Umbilical cord (tissue), 2 donors: ENCODE measurements at places on chromosomes 13 and 19. TPM values are rescaled to one million over a fixed set of nuclear protein-coding genes. Genes with fewer than 3 reads are reported as not detected.

- peak; percentile 72 for DNase-seq
These were observed 1.7 kb upstream of the SLITRK5 start for GRCh38 chr13:87669379-87669978.

- DNase-seq = peak; percentile 11
These were observed 11.8 kb upstream of the SHD start for GRCh38 chr19:4267101-4267900.

CGB8 gene
- not detected for total RNA-seq

CATSPERD gene
- total RNA-seq = not detected

- DNase-seq = peak; percentile 1
These were observed 2.5 kb upstream of the RFPL4AL1 start for GRCh38 chr19:55766466-55766865.

DNA sequence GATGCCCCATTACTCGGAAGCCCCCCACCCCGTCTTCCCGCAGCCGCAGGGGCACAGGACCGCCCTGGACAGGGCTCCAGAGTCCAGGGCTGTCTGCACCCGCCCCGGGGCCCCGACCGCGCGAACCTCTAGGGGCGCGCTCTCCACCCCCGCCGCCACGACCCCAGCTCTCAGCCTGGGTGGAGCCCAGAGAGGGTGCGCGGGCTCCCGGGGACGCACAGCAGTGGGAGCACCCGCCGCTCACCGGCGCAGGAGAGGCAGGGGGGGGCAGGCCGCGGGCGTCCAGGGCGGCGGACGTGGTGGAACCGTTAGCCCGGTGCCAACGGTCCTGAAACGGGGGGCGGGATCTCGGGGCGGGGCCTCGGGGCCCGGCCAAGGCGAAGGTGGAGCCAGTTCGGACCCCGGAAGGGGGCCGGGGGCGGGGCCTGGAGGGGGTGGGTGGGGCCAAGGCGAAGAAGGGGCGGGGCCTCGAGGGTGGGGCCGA is at the start of gene ATP8B3:
TSS of gene ATP8B3 (minus strand) at position 335 of the 484 bp plus-strand sequence. CDS start 540 bp downstream, outside the sequence.
- DNase-seq = no peak

GRCh38 chr13:97329331-97329730 is 104.6 kb upstream of the RAP2A start:
- peak; percentile 44 for DNase-seq

DNA sequence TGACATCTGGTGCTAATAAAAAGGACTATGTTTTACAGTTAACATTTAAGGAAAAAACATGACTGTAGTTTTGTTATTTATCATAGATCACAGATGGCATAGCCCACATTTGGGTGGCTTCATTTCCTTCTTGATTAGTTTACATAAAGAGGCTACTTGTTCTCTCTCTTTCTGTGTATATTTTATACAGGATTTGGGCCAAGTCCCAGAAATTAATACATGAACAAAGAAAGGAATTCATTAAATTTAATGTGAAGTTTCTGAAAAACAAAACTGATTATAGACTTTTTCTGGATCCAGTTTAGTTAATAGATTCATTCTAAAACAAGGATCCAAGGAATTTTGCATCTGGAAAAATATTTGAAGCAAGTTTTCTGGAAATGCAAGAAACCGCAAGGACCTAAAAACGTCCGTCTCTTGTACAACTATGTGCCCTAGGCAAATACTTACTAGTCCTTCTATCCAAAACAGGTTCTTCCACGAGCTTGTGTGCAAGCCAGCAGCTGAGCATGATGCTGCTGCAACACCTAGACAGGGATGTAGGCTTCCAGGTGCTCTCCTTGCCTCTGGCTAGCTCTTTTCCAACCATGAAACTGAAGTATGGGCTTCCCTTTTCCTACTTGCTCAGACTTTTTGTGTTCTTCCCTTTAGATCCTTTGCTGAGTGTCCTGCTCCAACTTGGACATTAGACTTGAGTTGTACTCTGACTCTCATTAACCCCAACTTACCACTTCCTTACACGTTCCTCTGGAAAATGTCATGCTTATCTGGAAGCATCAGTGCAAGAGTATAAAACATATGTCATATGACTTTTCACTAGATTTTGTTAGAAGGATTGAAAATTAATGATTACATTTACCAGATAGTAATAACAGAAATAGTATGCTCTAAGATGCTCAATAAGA is 161.5 kb upstream of the STARD13 start:
- no peak for DNase-seq

DNA sequence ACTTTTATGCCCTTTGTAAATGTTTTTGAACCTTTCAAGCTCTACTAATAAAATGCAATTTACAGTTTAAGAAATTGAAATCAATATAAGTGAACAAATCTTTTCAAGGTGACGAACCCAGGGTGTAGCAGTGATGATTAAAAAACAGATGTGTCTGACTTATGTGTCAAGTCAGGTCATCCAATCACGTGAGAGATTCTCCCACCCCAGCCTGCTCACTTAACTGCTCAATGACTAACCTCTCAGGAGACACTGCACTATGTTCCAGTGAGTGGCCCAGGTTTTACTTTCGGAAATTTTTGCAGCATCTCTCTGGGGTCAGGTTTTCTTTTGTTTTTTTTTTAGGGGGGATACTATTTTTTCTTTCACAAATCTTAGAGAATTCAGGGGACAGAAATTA is 60.7 kb downstream of the ZNF429 start:
- no peak for DNase-seq

KIR2DL4 gene
- total RNA-seq = not detected

YJEFN3 gene
- total RNA-seq = 3.1 TPM

DNA sequence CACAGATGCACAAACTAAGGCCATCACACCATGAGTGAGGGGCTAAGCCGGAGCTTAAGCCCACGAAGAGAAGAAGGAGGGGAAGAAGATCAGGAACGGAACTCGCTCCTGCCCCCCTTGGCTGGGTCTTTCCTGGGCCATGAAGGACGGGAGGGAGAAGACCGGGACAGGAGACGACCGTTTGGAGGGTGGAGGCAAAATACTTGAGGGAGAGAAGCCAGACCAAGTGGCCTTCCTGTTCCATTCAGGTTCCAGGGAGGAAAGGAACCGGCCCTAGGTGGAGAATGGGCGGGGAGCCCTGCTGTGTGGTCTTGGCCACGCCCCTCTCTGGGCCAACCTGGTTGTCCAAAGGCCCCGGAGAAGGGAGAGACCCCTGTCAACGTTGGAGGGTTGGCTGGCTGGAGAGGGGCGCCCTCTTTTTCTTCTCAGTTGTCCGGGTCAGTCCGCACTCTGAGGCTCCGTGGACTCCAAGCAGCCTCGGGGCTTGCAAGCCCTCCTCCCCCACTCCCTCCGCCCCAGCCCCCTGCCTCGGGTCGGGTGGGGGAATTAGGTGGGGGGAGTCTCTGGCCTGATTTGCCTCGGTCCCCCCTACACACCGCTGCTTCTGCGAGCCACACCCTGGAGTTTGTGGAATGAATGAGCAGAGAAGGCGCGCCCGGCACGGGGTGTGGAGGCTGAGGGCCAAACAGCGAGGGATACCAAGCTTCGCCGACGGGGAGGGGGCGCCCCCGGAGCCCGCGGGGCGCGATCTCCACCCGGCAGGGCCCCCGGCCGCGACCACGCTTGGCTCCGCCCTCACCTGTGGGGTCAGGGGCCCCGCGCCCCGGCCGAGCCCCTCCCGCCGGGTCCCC is 757 bp downstream of the FBN3 start:
- DNase-seq = peak; percentile 14

DCT gene
- total RNA-seq = 5.8 TPM

- no peak for DNase-seq
These were observed 56.8 kb upstream of the ZNF730 start for GRCh38 chr19:23060016-23060415.

- no peak for DNase-seq
These were observed 10.8 kb upstream of the ZNF91 start for GRCh38 chr19:23406091-23406490.

DNA sequence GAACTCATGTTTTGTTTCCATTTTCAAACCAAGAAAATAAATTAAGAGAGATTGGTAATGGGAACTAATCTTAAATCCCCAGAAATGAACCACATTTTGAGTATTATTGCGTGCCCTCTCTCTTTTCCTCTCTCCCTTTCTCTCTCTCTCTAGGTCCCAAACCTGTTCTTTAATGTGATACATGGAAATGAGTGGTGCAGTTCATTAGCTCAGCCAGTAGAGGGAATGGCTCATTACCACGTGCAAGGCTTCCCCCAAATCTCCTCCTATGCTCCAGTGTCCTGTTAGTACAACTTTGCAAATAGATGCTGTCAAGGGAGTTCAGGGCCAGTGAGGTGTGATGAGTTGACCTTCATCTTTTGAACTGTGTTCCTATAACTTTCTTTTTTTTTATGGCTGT is 178.4 kb downstream of the FGF9 start:
- no peak for DNase-seq
